ENCODE measurements at places on chromosomes 12 and 14.

DNA sequence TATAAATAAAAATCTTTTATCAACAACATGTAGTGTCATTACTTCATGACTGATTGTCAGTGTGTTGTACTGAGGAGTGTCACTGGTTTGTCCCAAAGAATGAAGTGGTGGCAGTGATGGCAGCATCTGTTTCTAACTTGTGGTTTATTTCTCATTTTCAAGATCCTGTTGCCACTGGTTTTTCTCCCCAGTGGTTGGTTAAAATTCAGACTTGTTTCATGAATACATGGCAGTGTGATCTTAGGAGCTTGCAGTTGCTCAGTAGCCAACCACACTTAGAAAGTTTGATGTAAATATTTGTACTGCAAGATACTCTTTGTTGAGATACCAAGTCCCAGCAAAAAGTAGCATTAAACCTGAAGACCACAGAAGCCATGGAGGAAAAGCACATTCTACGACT, 69.8 kb downstream of the PLEKHA5 start:
- DNase-seq, result no peak

- no peak for DNase-seq
Observed at GRCh38 chr12:53734425-53734824, 7.2 kb upstream of the CALCOCO1 start.

DNA sequence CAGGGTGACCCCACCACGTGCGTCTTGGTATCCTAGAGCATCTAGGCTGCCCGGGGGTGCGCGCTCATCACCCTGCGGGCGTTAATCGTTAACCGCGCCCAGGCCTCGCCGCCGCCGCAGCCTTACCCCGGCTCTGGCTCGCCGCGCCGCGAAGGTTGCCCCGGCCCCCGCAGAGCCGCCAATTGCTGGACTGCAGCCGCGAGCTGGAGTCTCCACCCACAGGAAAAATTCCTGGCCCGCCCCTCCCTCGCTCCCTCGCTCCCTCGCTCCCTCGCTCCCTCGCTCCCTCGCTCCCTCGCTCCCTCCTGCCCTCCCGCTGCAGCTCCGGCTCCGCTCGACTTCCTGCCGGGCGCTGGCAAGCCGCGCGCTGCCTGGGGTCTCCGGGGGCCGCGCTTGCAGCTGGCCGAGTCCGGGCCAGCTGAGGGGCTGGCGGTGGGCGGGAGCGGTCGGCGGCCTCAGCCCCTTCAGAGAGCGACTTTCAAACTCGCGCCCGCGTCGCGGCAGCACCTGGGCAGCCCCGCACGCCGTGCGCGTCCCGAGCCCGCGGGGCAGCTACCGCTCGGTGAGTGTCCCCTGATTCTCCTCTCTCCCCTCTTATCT, at the start of gene PLEKHG3:
TSS of gene PLEKHG3 (plus strand) at position 282 of the 600 bp plus-strand sequence. CDS start 23,208 bp downstream, outside the sequence.
- peak; percentile 66 for DNase-seq

DNA sequence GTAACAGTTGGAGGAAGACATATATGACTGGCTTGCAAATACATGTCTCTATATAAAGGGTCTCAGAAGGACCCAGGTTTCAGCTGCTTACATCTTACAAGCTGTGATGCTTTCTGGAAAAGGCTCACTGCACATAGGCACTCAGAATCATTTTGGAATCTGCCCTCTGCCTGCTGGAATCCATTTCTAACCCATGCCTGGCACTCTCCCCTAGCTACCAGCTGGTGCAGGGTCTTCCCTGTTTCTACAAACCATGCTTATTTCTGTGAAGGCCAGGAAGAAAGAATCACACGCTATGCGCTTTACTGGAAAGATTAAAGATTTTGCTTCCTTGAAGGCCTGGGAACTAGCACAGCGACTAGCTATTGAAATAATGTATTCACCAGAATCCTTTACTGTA, 151.3 kb downstream of the DICER1 start:
- DNase-seq, result no peak

- no peak for DNase-seq
Observed at GRCh38 chr12:104345234-104346066, 41.9 kb downstream of the EID3 start.

DNA sequence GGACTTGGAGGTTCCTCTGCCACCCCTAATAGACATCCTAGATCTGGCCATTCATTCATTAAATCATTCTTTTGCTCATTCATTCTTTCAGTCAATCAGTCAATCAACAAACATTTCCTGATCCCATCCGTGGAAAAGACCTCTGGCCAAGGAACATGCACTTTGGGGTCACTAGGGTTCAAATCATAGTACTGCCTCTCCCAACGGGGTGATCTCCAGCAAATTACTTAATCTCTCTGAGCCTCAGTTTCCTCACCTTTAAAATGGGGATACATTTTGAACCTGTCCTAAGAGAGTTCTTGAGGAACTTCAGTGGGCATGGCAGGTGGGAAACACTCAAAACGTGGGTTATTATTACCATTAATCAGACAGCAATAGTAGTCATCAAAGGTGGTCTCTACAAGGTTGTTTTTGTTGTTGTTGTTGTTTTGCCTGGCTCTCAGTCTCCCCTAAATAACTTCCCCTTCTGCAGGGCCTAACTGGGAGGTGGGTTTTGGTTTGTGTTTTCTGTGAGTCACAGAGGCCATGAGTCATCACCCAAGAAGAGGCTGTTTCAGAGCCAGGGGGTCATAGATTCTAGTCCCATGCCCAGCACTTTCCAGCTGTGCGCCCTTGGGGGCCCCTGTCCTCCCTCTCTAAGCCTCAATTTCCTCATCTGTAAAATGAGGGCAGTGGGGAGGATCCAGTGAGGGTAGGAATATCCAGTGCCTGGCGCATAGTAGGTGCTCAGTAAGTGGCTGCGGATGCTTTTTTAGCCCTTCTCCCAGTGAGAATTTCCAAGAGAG, 16.9 kb upstream of the FAM222A start:
- no peak for DNase-seq

DNA sequence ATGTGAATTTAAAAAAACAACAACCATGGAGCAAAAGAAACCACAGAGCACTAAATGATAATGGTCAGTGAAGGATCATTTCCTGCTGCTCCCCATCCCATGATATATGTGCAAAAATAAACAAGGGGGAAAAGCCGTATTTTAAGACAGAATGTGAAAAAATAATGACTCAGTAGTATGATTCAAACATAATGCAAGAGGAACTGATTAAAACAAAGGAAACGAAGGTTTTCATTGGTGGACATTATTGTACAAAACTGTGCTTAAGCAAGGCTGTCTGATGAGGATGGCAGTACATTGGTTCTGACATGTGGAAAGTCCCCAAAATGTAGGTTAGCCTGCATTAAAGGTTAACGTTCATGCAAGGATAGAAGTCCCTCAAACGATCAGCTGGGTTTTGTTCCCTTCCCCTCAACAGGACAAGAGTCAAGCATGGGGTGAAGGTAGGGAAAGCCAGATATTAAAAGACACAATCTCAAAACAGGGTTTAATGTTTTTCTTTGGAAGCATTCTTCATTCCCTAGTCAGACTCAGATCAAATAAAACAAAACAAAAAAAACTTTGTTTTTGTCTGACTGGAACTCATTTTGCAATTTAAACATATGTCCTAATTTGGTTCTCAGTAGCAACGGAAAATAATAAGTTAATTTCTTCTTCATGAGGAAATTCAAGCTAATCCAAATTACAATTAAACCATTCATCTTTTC, 26.3 kb upstream of the PTGDR start:
- no peak for DNase-seq

DNA sequence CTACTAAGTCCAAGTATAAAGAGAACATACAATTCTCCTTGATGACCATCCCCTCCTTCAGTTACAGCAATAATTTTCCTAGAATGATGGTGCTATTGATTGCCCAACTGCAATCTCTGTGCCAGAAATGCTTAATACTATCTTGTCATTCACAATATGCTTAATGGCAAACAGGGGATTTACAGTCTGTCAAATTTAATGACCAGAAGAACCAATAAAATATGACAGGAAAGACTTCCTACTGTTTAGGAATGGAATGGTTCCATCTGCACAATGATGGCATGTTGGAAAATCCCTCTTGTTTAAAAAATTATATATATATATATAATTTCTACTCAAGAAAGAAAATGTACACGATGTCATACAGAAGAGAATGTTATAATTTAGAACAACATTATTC, 623.2 kb downstream of the CCER1 start:
- no peak for DNase-seq
